WTC11 (cell line): ENCODE measurements at places on chromosomes 2 and 18. TPM values are rescaled to one million over a fixed set of nuclear protein-coding genes. Genes with fewer than 3 reads are reported as not detected.

DNA sequence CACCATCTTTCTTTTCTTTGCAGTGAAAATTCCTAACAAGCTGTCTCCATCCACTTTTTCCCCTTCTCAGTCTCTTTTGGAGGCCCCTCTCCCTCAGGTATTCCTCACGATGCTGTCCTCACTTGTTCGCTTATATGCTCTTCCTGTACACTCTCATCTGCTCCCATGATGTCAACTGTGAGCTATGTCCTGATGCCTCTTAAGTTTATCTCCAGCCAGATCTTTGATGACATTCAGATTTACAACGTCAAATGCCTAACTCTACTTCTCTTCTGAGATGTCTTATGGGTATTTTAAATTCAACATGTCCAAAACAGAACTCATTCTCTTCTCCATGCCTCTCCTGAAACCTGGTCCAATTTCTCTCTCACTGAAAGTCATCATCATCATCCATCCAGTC is 55.1 kb upstream of the SERTAD2 start:
- H3K27ac ChIP-seq, result no peak overlapping the region
- H3K4me3 ChIP-seq, result no peak overlapping the region
- H3K4me1 ChIP-seq, result no peaks in the 10 kb centered on the region; the same call in 1 of the 2 replicates
- no peaks in the 10 kb centered on the region for H3K27me3 ChIP-seq

The RHBDD1 gene
- total RNA-seq, result 20.5 to 26.8 TPM (median 25.7 TPM) in 3 replicates

The TUBA4B gene
- 0.20 TPM in 1 of 3 replicates, not detected in the others for total RNA-seq

GRCh38 chr2:235287375-235287733 is 206.5 kb upstream of the AGAP1 start:
- H3K27ac ChIP-seq, result no peak overlapping the region
- no peaks in the 10 kb centered on the region for H3K36me3 ChIP-seq
- H3K4me3 ChIP-seq, result no peak overlapping the region
- DNase-seq, result no peak
- H3K4me1 ChIP-seq, result no peaks in the 10 kb centered on the region

DNA sequence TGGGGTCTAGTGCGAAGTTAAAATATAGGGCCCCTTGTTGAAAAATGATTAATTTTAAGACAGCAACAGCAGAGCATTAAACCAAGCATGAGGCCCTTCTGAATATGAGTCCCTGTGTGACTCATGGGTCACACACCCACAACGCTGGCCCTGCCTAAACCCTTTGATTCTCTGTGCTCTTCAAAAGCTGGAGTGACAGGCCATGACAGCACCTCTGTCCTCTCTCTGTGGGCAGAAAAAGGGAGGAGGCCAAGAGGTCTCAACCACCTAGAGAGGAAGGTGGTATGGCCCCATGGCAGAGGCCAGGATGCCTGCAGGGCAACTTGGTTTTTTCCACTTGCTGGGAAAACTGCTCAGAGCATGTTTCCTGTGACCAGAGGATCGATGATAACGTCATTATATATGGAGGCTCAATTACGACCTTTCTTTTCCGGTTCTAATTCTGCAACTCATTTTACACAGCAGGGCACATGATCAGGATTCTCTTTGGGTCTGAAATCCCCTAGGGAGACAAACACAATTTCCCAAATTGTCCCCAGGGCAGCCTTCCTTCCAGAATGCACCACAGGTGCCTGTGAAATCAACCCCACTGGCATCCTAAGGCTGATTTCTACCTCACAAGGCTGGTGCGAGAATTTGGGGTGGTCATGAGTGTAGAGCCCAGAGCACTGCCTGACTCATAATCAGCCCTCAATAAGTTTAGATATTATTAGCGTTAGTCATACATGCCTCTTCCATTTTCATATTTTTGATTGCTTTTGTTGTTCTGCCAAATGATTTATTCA is 102.0 kb upstream of the PPP1CB start:
- no peak overlapping the region for H3K4me3 ChIP-seq
- H3K27me3 ChIP-seq, result no peaks in the 10 kb centered on the region
- H3K27ac ChIP-seq, result no peak overlapping the region
